ENCODE measurements at places on chromosomes 16 and 17. TPM values are rescaled to one million over a fixed set of nuclear protein-coding genes. Genes with fewer than 3 reads are reported as not detected.

GPR139 gene
- not detected for polyA plus RNA-seq

GAA gene
- polyA plus RNA-seq, result 54.4 TPM

ALOXE3 gene
- not detected for polyA plus RNA-seq

CACNG5 gene
- polyA plus RNA-seq, result not detected

NTHL1 gene
- 28.5 TPM for polyA plus RNA-seq

PRR14 gene
- 55.3 TPM for polyA plus RNA-seq

UTS2R gene
- polyA plus RNA-seq, result not detected

ITGAX gene
- polyA plus RNA-seq, result 3.3 TPM

ATP1B2 gene
- 6.4 TPM for polyA plus RNA-seq

NUDT16L1 gene
- polyA plus RNA-seq, result 38.4 TPM

NOD2 gene
- polyA plus RNA-seq, result 0.90 TPM

TP53TG3F gene
- polyA plus RNA-seq, result not detected

MYH11 gene
- polyA plus RNA-seq, result 5,010 TPM

RAD51C gene
- polyA plus RNA-seq, result 26.7 TPM

KRT33B gene
- not detected for polyA plus RNA-seq
